ENCODE measurements at places on chromosomes 2 and 18. TPM values are rescaled to one million over a fixed set of nuclear protein-coding genes. Genes with fewer than 3 reads are reported as not detected.
A peak's percentile ranks its signal among the peaks of the same experiment; 100 is the strongest.

Gene STAM2
- total RNA-seq = 21.5 TPM

Gene PLEK
- 319 TPM for total RNA-seq

Gene OR6B3
- not detected for total RNA-seq

Gene MROH2A
- total RNA-seq = not detected

Gene IMMT
- total RNA-seq = 104 TPM

Gene ANTXR1
- total RNA-seq = 0.32 TPM

DNA sequence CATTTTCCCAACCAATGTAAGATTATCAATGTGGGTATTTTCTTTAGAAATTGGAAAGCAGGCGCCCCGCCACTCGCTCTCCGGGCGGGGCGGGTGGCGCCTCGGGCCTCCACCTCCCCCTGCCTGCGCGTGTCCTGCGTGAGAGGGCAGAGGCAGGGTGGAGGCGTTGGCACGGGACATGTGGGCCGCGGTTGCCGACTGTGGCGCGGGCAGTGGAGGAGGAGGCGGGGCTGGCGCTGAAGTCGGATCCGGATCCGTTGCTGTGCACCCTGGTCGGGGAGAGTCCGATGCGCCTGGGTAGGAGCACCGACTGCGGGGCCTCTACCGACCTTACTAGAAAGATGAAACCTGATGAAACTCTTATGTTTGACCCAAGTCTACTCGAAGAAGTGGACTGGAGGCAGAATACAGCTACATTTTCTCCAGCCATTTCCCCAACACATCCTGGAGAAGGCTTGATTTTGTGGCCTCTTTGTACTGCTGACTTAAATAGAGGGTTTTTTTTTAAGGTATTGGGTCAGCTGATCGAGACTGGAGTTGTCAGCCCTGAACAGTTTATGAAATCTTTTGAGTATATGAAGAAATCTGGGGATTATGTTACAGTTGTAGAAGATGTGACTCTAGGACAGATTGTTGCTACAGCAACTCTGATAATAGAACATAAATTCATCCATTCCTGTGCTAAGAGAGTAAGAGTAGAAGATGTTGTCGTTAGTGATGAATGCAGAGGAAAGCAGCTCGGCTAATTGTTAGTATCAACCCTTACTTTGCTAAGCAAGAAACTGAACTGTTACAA is 37.9 kb downstream of the PMS1 start:
- no peak for DNase-seq

- no peak for DNase-seq
Observed at GRCh38 chr18:10042492-10042891, 128.7 kb downstream of the VAPA start.

- DNase-seq = no peak
Observed at GRCh38 chr2:217868265-217868892, 134.4 kb downstream of the TNS1 start.

DNA sequence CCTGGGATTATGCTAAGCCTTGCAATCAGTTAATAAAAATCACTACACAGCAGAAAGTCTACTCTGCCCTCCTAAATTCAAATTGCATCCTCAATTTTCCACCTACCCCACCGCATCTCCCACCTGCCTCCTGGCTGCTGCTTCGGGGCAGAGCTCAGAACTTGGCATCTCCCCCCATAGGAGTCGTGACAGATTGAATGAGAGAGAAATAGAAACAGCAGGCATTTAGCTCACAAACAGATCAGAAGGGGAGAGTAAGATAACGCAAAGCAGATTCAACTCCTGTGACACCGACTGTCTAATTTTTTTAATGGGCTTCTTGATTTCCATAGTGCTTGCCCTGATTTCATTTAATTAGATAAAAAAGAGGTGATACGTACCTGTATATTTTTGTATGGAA is 24.7 kb upstream of the LRRC30 start:
- DNase-seq = no peak

- DNase-seq = peak; percentile 66
Observed at GRCh38 chr2:11154923-11155380, 315 bp upstream of the SLC66A3 start.

DNA sequence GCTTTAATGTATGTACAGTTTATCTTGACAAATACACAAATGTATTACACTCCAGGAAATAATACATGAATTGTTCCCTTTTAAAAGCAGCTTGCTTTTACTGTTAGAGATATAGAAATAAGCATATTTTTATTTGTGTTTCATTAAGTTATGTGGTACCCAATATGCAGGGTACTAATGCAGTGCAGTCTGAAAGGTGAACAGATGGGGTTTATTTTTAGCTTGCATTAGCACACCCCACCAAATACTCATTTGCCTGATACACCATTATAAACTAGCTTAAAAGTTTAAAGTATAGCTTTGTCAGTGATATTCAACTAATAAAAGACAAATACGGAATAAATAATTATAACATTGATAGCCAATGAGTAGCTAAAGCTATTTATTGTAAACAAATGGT is 394.7 kb upstream of the ZNF804A start:
- no peak for DNase-seq

DNA sequence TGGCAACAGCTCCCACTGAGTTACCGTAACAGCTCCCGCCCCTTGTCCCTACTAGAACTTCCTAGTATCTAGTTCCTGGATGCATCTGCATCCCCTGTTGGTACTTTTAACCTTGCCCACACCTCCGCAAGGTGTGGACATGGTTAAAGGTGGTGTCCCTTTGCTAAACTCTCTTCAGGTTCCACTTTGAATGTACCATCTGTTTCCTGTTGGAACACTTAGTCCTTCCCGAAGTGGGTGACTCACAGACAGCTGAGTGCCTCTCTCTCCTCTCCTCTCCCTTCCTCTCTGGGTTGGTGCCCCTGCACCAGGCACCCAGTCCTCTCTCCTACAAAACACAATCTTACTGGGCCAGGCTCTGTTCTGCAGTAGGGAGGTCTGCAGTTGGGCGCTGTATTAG is 19.6 kb upstream of the REL start:
- DNase-seq = no peak

DNA sequence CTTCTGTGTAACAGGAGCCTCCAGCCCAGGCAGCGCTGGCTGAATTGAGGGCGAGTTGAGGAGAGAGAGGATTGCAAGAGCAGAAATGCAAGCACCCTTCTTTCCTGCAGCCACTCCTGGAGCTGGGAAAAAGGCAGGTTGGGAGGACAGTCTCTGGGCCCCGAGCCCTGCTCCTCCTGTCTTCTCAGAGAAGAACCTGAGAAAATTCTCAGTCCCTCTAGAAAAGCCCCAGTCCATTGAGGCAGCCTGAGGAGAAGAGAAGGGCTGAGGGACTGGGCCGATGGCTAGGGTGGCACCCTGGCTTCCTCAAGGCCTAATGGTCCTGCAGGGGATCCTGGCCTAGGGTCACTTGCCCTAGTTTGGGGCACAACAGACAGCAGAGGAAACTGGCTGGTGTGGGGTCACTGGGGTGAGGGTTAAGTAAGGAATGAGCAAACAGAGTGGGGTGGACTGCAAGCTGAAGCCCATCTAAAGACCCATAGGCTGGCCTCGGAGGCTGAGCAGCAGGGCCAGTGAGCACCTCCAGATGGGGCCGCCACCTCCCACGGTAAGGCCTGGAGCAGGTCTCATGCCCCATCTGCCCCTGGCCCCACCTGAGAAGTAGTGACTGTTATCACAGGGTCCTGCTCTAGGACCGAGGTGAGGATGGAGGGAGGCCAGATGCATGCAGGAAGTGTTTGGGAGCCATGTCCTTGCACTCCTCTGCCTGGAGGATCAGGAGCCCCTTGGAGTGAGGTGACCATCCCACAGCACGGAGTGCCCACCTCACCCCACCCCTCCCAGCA is 12.4 kb downstream of the CIB4 start:
- no peak for DNase-seq

DNA sequence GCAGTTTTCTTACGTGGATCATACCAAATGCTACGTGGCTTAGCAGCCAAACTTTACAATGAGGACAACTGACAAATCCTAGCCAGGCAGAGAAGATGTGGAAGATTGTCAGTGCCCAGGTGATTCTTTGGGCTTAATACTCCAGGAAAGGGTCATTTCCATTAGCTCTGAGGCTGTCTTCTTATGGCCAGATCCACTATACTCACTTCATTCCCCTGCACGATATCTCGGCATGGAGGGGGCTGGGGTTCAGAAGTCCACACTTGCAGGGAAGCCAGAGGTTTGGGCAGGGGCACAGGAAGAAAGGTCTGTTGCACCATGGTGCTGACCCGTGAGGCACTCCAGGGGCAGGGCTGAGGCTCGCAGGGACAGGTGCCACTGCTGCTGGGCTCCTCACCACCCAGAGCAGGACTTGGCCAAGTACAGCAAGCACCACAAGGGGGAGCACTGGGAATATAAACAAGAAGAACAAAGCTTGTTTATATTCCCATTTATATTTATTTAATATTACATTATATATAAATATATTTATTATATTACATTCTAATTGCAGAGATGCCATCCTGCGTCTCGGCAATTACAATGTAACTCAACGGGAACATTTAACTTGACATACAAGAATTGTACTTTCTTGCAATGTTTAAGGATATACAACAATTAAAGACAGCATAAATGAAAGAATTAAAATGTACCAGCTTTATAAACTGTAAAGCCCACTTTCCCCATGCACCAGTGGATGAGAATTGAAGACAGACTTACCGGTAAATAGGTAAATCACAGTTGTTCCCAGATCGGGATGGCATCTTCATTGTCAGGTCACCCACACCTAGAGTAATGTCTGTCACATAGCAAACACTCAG is 27.2 kb downstream of the CLUL1 start:
- DNase-seq = no peak

- DNase-seq = no peak
Observed at GRCh38 chr2:65730186-65730585, 297.8 kb upstream of the SPRED2 start.

DNA sequence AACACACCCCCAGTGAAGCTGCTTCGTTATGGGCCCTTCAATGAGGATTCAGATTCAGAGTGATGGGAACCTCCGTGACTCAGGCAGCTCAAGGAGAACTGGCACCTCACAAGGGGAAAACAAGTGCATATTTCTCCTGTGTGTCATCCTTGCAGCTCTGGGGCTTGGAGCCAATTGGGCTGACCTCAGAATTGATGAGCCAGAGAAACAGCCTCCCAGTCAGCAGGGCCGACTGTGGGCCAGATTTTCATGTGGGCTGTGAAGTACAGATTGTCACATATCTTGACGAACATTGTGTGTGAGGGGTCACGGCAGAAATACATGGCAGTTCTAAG is 189.6 kb upstream of the SP5 start:
- DNase-seq = no peak

DNA sequence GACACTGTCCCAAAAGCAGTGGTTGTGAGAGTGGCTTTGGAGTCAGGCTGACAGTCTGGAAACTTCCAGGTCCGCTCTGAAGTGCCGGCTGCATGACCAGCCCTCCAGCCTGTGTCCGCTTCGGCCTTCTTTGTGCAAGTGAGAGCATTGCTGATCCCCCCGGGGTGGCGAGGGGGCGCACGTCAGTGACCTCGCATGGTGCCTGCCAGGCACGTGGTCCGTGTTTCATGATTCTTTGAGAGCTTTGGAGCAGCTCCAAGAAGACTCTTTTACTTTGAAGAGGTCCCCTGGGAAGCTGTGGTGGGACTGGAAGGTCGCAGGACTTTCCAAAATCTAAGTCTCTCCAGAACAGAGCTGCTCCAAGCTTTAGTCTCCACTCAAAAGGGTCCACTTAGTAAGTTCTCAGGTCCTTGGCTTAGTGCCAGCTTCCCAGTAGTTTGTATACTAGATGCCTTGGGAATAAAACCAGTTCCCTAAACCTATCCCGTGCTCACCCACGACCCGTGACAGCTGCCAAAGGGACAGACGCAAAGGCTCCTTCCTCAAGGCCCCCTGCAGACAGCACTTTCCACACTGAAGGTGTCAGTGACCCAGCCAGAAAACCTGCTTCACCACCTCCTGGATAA is 68.8 kb downstream of the ADI1 start:
- no peak for DNase-seq

DNA sequence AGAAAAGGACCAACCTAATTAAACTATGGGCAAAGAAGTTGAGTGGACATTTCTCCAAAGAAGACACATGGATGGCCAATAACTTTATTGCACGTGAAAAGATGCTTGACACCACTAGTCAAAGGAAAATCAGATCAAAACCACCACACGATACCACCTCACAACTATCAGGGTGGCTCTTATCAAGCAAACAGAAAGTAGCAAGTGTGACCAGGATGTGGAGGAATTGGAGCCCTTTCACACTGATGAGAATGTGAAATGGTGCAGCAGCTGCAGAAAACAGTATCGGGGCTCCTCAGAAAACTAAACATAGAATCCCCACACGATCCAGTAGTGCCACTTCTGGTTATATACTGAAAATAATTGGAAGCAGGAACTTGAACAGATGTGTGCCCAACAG is 72.2 kb upstream of the ALKAL2 start:
- DNase-seq = no peak

GRCh38 chr2:18506883-18507509 is 53.5 kb downstream of the RDH14 start:
- no peak for DNase-seq

DNA sequence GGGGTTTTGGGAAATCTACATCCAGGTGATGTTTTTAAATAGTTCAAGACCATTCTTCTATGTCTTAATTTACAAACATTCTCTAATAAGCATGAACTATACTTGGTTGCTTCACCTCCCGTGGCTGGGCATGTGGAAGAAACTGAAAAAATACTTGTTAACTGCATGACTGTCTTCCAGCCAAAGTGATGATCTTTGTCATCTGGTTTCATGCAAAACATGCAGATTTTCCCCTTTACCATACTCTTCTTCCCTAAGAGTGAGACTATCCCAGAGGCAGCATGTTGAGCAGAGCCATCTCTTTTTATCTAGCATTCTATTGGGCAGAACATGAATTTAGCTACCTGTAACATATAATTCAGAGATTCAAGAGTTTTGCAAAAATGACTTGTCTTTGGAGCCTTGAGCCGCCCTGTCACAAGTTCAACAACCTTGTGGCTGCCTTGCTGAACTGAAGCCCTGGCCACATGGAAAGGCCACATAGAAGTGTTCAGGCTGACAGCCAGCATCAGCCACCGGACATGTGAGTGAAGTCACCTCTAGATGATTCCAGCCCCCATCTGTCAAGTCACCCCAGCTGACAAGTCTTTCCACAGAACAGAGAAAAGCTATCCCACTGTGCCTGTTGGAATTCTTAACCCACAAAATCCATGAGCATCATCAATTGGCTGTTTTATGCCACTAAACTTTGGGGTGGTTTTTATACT is 142.8 kb downstream of the ANKRD44 start:
- DNase-seq = no peak

GRCh38 chr2:69559442-69560146 is 83.9 kb downstream of the AAK1 start:
- DNase-seq = no peak

DNA sequence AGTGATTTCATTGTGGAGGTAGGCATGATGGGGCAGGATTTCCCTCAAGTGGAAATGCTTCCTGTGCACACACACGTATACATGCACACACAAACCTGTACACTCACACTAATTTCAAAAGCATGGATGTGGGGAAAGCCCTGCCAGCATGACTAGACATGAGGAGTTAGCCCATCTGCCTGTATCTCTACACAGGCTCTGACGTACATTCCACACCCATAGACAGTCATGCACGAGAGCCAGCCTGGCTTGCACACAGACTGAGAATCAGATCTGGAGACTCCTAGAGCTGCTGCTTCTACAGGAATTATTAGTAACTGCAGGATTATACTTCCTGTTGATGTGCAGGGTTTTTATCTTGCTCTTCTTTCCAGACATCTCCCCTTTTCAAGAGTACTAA is 27.3 kb upstream of the NFU1 start:
- no peak for DNase-seq

GRCh38 chr2:85989288-85989865 is 100.6 kb upstream of the ST3GAL5 start:
- DNase-seq = no peak
